ENCODE measurements at places on chromosomes 11 and 22. TPM values are rescaled to one million over a fixed set of nuclear protein-coding genes. Genes with fewer than 3 reads are reported as not detected.

DNA sequence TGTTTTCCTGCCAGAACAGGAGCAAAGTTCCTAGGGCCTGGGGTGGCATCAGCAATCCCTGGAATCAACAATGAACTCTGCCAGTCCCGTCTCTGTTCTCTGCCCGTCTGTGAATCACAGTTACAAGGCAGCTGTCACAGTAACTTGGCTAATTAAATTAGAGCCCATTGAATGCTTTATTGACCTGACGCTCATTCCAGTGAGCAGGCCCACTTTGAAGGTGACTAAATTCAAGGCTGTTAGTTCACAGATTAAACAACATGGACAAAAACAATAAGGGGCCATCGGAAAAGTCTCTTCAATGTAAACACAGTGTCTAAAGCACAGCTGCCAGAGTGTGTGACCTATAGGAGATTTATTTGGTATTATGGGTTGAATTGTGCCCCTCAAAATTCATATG lies 17.7 kb upstream of the TMPRSS5 start:
- H3K27ac ChIP-seq, result no peak overlapping the region
- H3K36me3 ChIP-seq, result peaks cover 3% of the 10 kb centered on the region
- no peaks in the 10 kb centered on the region for H3K27me3 ChIP-seq
- no peak overlapping the region for H3K4me3 ChIP-seq

DNA sequence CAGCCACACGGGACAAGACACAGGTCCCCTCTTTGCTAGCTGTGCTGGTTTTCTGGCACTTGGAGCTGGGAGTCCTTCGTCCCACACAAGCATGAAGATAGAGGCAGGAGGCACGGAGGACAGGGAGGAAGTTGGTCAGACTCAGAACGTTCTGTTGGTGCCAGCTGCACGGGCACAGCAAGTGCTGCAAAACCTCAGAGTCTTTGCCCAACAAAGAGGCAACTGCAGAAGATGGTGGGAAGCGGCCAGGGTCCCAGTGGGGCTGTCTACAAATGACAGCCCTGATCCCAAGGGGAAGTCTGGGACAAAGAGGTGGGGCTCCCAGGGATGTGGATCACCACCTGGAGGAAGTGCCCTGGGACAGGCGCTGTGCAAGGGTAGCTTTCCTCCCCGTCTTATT lies 9.4 kb upstream of the OSM start:
- no peaks in the 10 kb centered on the region for H3K27me3 ChIP-seq

GRCh38 chr22:42808521-42808920 lies 48.6 kb downstream of the ARFGAP3 start:
- no peak for DNase-seq
- no peak overlapping the region for H3K27ac ChIP-seq
- no peak overlapping the region for H3K4me3 ChIP-seq
- no peaks in the 10 kb centered on the region for H3K27me3 ChIP-seq
- H3K36me3 ChIP-seq, result peaks cover 46% of the 10 kb centered on the region

DNA sequence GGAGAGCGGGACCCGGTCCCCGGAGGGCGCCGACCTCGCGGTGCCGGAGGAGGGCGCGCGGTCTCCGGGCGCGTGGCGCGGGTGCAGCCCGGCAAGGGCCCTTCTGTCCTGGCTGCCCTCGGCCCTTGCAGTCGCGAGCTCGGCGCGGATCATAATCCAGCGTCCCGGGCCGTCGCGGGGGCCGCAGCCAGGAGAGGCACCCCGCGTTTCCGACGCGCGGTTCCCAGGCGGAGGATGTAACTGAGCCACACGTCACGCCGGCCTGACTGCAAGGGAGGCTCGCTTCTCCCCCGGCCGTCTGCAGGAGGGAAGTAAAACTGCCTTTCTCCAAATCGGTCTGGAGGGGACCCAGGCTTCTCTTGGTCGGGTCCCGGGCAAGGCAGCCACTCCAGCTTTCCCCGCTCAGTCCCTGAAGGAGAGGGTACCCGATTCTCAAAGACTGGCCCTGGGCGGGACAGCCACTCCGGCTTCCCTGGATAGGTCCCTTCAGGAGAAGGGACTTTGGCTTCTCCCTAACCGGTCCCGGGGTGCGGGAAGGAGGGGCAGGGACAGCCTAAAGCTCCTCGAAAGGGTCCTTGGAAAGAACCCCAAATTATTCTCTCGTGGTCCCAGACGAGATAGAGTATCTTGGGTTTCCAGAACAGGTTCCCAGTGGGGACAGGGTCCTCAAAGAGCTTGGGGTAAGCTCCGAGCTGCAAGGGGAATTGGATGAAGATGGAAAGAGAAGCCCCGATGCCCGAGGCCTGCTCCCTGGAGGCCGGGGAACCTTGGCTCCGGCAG lies 836 bp downstream of the SPON1 start:
- no peaks in the 10 kb centered on the region for H3K36me3 ChIP-seq
- H3K27ac ChIP-seq, result peak overlapping the region; percentile 45
- peaks cover 8% of the 10 kb centered on the region for H3K27me3 ChIP-seq
- H3K4me3 ChIP-seq, result peak overlapping the region; percentile 20
- peaks cover 11% of the 10 kb centered on the region for H3K4me1 ChIP-seq
- peak; percentile 69 for DNase-seq

CEP126 gene
- 8.5 TPM for total RNA-seq

IGSF9B gene
- total RNA-seq, result 4.9 TPM
